ENCODE measurements at places on chromosomes 7 and 10. TPM values are rescaled to one million over a fixed set of nuclear protein-coding genes. Genes with fewer than 3 reads are reported as not detected.

The LRRD1 gene
- total RNA-seq: 0.52 TPM

The SEMA3D gene
- total RNA-seq: 25.1 TPM

The RARRES2 gene
- total RNA-seq: 54.3 TPM

The TRPV5 gene
- total RNA-seq: not detected

The ANTXRL gene
- total RNA-seq: not detected

The CYP26A1 gene
- 0.52 TPM for total RNA-seq
